Activated CD8-positive, alpha-beta memory T cell treated with anti-CD3 and anti-CD28 coated beads for 4 hours (primary cell): ENCODE measurements at places on chromosomes 3 and 15.

- DNase-seq: no peak
These were observed 79.5 kb downstream of the KBTBD8 start for GRCh38 chr3:67077656-67078055.

GRCh38 chr3:133620066-133620784 lies 41.5 kb downstream of the TOPBP1 start:
- DNase-seq: no peak

DNA sequence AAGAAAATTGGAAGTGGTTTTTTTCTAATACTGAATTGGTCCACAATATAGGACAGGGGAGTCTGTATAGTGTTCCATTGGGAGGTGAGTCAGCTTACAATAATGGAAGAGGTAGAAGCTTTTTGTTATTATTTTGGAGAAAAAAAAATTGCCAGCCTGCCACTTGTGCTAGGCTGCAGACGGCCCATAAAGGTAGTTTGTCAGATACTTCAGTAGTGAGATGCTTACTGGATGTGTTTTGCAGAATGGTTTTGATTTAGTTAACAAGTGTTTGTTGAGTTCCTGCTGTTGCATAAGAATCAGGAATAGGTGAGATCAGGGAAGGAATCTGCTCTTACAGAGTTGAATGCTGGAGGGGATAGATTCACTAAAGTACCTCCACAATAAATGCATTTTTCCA lies 1.0 kb downstream of the DTWD1 start:
- no peak for DNase-seq

DNA sequence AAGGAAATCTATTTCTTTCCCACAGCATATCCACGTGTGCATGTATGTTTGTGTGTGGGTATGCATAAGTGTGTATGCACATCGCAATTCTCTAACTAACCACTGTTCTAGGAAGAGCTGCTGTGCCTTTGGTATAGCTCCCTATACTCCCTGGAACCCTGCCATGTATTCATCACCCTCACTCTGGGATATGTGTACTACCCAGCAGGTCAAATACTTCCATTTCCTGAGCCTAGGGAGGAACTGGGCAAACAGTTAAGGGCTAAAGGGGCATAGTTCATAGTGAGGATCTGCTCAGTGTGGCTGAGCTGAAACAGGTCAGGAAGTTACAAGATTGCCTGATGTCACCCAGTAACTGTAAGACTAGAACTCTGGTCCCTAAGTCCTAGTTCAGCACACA lies 260.4 kb downstream of the RPLP1 start:
- DNase-seq: no peak

GRCh38 chr3:160540551-160540950 lies 24.8 kb downstream of the KPNA4 start:
- no peak for DNase-seq

DNA sequence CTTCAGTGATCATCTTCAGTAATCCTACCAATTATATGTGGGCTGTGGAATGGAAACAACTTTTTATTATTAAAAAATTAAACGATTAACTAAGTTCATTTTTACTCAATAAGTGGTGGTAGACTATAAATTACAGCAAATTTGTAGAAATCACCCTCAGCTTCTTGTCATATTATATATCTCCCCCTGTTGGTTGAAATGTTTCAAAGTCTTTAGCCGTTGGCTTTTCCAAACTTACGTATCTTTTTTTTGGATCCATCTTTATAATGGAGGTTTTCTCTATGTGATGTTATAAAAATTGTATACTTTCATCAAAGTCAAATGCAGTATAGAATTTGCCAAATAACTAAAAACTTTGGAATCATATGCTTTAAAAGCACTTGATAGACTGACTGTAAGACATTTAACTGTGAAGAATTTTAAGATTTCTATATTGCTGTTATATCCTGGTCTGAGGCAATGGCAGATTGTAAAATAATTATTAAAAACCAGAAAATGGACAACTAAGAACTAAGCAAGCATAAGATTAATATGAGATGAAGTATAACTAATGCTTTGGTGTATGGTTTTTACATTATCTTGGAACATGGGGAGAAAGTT lies 44.7 kb downstream of the ATP11B start:
- DNase-seq: no peak

DNA sequence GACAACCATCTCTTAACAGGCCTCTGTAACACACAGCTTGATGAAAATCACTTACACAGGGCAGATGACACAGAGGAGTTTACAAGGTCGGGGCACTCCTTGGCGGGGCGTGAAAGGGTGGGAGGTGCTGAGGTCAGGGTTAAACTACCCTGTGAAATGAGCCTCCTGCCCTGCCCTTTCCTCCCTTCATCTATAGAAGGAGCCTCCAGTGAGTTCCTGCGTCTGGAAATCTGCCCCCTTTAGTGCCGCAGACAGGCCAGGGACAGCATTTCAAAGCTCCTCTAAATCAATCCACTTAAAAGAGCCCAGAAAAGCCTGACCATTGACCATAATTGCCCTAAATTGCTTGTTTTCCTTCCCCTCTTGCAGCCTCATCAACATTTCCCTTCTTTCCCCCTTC lies 1.9 kb downstream of the ROBO1 start:
- DNase-seq: no peak

- DNase-seq: no peak
These were observed 31.3 kb upstream of the SETMAR start for GRCh38 chr3:4271834-4272233.

DNA sequence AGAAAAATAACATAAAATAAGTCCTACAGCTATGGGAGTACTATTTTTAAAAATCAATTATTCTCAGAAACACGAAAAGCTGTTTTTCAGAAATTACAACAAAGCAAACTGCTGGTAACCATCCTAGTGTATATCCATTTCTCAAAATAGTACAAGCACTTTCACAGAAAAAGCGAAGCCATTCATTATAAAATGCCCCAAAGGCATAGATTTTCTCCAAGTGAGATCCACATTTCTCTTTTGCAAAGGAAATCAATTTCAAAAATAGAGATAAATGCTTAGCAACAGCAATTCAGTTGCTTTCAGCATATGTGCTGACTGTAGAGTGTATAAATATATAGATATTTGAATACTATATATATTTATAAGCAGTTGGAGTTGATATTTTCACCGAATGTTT lies 1266.3 kb downstream of the SI start:
- no peak for DNase-seq

- no peak for DNase-seq
These were observed 285.5 kb upstream of the CFAP20DC start for GRCh38 chr3:59335338-59335737.

DNA sequence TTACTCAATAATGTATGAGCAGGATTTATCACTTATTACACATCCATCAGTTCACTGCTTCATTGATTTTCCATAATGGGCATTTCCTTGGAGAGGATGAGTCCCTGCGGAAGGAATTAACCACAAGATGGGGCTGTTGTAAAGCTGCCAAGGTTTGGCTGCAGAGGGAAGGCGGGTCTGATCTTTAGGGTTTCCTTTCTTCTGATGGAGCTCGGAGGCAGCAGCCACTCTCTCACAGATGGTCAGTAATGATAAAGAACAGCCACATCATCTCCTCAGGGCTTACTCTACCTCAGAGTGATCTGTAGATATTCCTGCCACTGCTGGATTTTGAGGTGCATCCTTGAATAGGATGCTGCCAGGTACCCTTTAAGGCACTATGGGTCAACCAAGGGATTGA lies 115.2 kb downstream of the USP13 start:
- no peak for DNase-seq

GRCh38 chr15:51758645-51759044 lies 7.2 kb downstream of the TMOD2 start:
- no peak for DNase-seq

GRCh38 chr3:12181301-12181700 lies 22.6 kb upstream of the TIMP4 start:
- DNase-seq: no peak

GRCh38 chr3:124156866-124157712 lies 165.2 kb upstream of the ROPN1 start:
- no peak for DNase-seq

- no peak for DNase-seq
These were observed 8.7 kb upstream of the ZNF774 start for GRCh38 chr15:90343302-90343790.

DNA sequence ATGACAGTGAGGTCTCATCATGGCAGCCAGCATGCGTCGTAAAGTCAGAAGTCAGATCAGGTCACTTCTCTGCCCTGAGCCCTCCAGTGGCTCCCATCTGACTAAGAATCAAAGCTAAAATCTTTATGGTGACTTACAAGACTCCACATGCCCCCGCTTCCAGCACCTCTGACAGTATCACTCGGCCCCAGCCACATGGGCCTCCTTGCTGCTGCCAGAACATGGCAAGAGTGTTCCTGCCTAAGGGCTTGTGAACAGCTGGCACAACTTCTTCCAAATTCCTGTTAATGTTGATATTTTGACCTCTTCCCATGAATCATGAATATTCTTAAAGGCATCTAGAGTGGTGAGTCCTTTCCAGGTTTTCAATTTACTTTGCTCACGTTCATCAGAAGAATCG lies 20.5 kb downstream of the POLR2M start:
- no peak for DNase-seq

- no peak for DNase-seq
These were observed 293.0 kb upstream of the ATP11B start for GRCh38 chr3:182500289-182500688.

DNA sequence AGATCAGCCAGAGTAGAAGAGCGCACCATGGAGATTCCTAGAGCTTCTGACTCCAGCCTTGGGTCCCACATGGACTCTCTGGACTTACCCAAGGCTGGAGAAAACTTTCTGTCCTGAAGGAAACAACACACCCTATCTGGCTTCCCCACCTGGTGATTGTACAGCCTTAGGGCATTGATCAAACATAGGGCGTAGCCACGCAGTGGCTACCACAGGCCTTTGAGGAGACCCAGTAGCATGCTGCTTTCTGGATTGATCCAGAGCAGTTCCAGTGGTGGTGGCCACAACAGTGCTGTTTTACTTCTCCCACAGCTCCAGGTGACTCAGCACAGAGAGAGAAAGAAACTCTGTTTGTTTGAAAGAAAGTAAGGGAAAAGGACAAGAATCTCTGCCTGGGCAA lies 23.5 kb downstream of the PYDC2 start:
- no peak for DNase-seq

DNA sequence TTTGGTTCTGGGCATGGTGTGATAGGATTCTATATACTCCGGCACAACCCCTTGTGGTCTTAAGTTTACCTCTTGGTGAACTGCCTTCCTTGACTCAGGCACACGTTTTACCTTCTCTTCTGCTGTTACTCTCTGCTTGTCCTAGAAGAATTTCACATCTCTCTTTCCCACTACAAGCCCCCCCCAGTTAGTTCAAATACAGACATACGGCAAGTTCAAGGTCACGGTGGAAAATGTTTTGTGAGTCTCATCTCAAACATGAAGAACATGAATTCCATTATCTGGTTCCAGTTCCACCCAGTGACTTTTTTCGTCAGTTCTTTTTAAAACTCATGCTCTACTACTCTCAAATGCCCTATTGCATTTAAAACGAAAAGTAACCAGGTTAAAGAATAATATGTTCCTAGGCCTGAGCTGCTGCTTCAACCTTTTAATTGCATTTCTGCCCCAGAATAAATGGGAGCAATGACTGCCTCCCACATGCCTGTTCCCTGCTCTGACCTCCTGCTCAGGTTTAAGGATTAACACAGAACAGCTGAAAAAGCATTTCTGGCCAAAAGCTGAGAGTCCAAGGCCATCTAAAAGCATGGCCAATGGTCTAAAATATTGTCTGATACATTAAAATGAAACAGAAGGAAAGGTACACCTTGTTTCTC lies 132.8 kb downstream of the OSBPL10 start:
- DNase-seq: no peak

DNA sequence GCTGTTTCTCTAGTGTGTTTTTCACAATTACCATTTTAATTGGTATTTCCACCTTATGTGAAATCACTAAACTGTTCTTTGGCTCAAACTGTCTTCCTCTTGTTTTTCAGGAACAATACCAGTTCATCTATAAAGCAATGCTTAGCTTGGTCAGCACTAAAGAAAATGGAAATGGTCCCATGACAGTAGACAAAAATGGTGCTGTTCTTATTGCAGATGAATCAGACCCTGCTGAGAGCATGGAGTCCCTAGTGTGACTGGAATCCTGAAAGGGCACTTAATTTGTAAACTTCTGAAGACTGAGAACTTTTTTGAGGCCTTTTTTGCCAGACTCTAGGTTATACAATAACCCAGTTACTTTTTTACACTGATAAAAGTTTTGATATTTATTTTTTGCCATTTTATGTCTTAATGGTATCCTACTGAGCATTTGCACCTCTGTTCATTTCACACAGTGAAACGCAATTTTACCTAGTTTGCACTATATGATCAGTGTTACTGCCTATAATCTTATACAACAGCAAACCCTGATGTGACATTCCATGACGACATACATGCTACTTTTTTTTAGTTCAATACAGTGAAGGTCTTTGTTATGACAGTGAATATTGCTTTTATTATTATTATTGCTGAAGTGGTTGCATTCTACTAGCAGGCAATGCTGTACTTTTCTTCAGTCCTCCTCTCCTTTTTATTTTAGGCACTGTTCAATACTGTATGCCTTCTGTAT lies 80.1 kb downstream of the FEZF2 start:
- no peak for DNase-seq

DNA sequence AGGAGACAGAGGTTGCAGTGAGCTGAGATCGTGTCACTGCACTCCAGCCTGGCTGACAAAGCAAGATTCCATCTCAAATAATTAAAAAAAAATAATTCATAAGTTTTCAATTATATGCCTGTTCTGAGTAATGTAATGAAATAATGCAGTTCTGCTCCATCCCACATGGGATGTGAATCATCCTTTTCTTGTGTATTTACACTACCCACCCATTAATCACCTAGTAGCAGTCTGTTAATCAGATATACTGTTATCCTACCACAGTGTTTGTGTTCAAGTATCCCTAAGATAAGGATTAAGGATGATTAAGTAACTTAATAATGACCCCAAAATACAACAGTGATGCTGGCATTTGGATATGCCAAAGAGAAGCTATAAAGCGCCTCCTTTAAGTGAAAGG lies 38.8 kb downstream of the PIGB start:
- no peak for DNase-seq

GRCh38 chr3:55879901-55880331 lies 392.8 kb upstream of the WNT5A start:
- no peak for DNase-seq

DNA sequence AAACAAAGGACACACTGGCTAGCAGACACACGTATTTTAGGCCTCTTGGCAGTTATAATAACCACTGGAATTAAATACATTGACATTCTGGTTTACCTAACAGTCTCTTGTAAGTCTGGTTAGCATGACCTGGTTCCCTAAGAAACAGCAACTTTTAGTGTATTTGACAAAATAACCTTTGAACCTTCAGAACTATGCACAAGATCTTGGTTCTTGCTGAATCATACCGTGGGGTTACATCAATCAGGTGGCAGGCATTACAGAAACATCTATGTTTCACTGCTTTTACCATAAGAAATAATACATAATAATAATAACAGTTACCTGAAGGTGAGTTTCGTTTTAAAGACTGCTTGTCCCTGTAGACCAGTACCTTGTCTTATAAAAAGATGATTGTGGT lies 18.8 kb downstream of the LEO1 start:
- no peak for DNase-seq

GRCh38 chr15:57872281-57873030 lies 165.9 kb downstream of the POLR2M start:
- no peak for DNase-seq
